AG04449 (cell line): ENCODE measurements at places on chromosomes 4 and X.

DNA sequence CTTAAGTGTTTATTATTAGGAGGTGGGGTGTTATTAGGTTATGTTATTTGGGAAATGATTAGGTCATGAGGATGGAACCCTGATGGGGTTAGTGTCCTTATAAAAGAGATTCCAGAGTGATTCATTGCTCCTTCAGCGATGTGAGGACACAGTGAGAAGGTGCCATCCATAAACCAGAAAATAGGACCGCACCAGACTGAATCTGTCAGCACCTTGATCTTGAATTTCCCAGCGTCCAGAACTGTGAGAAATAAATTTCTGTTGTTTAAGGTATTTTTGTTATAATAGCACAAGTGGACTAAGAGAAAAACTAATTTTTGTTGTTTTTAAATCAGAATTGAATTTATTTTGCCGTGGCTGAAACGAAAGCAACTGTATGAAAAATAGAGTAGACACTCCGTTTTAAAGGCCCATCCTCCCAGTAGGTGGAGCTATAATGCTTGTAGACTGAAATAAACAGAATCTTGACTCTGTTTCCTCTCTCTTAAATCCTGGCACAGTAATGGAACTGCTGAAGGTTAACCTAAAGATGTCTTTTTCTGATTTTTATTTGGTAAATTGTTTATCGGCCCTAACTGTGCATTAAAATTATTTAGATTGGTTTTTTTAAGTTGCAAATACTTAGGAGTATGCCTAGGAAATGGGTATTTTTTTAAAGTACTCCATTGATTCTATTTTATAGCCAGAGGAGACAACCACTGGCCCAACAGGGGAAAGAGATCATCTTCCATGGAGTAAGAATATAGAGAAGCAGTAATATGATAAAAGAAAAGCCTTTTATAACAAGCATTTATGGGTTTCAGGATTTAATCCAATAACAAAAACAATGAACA is 133.2 kb upstream of the ADAMTS3 start:
- DNase-seq = peak; percentile 4

GRCh38 chrX:138791551-138791950 is 80.0 kb upstream of the FGF13 start:
- DNase-seq = no peak

GRCh38 chr4:6523251-6523650 is 50.8 kb upstream of the PPP2R2C start:
- no peak for DNase-seq

DNA sequence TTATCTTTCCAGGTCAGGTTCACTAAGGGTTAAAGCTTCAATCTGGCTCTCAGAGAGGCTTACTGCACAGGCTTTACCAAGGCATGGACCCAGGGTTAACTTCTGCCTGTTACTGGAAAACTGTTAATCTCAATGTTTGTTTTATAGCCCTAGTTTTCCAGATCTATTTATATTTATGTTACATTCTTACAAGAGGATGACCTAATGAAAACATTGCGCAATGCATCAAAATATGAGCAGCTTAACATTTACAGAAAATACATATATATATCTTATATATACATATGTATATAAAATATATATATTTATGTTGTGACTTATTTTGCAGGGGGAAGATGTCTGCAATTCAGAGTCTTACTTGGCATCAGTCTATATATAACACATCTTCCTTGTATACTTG is 112.3 kb downstream of the PCDH19 start:
- no peak for DNase-seq

DNA sequence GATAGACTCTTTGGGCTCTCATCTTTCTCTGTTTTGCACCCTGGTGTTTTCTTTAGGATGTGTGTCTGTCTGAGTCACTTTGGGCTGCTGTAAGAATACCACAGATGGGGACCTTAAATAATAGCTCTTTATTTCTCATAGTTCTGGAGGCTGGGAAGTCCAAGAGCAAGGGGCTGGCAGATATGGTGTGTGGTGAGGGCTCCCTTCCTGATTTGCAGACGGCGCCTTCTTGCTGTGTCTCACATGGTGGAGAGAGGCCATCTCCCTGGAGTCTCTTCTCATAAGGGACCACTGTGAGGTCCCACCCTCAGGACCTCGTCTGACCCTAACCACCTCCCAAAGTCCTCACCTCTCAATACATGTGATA is 93.7 kb upstream of the ADRA2C start:
- no peak for DNase-seq

DNA sequence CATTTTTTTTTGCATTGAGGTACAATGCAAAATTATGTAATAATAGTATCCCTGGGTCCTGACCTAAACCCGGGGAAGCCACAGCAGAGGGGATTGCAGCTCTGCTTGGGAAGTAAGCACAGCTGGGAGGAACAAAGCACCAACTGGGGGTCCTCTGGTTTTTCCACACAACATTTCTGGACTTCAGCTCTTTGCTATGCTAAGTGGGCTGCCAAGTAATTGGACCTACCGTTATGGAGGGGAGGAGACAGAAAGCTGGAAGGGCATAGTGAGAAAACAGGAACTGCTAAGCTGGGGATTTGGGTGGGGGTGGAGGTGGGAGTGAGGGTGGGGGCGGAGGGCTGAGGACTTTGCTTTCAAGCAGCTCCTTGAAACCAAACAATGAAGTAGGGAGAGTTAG is 183.3 kb downstream of the ZIC3 start:
- DNase-seq = no peak

- no peak for DNase-seq
Observed at GRCh38 chr4:183912585-183912984, 7.5 kb downstream of the STOX2 start.

- DNase-seq = no peak
Observed at GRCh38 chrX:12919051-12919450, 12.6 kb downstream of the TLR8 start.

GRCh38 chr4:188658958-188659522 is 519.8 kb downstream of the TRIML1 start:
- no peak for DNase-seq

GRCh38 chr4:94038195-94038594 is 169.5 kb upstream of the SMARCAD1 start:
- no peak for DNase-seq

- no peak for DNase-seq
Observed at GRCh38 chrX:72240976-72241375, 2.1 kb upstream of the ERCC6L start.

DNA sequence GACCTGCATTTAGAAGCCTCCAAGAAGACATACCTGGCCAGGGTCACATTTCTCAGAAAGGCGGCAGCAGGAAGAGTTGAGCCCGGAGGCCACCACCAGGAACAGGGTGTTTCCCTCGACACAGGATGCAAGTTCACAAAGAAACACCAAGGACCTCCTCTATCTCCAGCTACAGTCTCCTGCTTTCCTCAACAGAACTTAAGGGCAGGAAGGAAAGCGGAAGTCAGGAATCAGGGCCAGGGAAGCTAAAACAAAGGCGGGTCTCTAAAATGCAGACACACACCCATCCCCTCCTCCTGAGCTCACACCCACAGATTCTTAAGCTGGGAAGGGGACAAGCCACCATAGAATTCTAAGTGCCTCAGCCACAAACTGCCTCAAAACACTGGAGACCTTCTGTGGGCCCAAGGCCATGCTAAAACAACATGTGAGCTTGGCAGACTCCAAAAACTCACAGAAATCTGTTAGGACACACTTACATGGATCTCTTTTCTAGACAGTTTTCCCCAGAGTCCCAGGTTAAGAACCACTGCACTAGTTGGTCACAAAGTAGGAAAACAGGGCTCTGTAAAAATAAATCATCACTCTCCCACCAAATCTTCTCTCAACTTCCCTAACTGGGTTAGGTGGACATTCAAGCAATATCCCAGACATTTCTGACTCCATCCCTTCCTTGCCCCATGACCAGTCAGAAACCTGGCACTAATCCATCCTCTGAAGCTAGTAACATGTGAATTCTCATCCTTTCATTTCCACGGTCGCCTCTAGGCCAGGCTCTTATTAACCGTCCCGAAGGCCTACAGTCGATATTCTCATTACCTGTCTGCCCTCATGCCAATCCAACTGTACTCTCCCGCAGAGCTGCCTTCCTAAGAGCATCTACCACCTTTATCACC is 163.2 kb downstream of the APBB2 start:
- no peak for DNase-seq

- DNase-seq = no peak
Observed at GRCh38 chrX:1283093-1283492, 14.5 kb downstream of the CSF2RA start.

- DNase-seq = no peak
Observed at GRCh38 chr4:176789955-176790354, 2.8 kb downstream of the VEGFC start.

DNA sequence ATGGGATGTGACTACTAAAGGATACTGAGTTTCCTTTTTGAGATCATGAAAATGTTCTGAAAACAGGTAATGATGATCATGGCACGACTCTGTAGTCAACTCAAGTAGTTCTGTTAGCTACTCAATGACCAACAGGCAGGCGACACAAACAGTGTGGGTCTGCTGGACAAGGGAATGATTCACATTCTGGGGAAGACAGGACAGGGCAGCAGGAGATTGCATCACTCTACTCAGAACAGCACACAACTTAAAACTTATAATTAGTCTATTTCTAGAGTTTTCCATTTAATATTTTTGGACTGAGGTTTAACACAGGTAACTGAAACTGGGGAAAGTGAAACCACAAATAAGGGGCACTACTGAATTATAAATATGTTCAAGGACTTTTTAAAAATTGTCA is 365.2 kb downstream of the PRDM5 start:
- DNase-seq = no peak

DNA sequence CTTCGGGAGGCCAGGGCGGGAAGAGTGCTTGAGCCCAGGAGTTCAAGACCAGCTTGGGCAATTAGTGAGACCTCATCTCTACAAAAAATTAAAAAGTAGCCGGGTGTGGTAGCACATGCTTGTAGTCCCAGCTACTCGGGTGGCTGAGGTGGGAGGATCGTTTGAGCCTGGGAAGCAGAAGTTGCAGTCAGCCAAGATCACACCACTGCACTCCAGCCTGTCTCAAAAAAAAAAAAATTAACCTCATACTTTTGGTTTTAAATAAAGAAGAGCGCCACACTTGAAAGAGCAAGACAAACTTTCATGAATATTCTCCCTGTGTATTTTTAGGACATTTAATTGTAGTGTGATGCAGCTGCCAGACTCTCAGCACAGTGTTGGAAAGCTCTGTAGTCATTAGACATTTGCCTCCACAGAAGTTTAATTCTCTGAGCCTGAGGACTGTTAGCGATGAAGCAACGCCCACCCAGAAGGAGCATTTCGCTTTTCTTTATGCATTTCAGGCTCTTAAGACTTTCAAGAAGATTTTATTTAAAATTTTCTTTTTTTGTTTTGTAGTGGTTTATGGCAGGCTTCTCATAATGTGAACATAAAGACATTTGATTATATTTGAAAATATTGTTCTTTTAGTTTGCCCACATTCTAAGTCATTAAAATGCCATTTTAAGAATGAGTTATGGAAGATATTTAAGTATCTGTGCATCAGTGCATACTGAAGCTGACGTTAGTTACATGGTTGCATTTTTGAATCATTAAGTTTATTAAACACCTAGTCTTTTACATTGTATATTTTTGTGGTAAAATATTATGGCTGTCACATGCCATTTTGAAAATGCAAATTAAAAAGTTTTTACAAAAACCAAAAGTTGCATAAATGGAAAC is 45.8 kb downstream of the DCLK2 start:
- no peak for DNase-seq
